Activated gamma-delta T cell treated with anti-CD3 and anti-CD28 coated beads, Interleukin-2, amount 50 U/mL, for 16 hours (primary cell): ENCODE measurements at places on chromosomes 13 and 19.

DNA sequence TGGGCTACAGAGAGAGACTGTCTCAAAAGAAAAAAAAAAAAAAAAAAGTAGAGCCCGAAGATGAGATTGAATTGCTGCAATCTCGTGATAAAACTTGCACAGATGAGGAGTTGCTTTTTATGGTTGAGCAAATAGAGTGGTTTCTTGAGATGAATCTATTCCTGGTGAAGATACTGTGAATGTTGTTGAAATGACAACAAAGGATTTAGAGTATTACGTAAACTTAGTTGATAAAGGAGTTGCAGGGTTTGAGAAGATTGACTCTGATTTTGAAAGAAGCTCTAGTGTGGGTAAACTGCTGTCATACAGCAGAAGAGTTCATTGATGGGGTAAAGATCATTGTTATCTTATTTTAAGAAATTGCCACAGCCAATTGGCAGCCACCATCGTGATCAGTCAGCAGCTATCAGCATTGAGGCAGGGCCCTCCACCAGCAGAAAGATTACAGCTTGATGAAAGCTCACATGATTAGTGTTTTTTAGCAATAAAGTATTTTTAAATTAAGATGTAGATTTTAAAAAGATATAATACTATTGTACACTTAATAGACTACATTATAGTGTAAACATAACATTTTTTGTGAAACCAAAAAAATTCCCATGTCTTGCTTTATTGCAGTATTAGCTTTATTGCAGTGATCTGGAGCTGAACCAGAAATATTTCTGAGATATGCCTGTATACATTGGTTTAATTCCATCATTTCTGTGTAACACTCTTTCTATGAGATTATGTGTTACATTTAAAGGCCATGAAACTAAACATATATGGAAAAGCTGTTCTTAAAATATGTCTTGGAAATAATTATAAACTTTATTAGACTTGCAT lies 43.1 kb downstream of the ZMYM2 start:
- no peak for DNase-seq

DNA sequence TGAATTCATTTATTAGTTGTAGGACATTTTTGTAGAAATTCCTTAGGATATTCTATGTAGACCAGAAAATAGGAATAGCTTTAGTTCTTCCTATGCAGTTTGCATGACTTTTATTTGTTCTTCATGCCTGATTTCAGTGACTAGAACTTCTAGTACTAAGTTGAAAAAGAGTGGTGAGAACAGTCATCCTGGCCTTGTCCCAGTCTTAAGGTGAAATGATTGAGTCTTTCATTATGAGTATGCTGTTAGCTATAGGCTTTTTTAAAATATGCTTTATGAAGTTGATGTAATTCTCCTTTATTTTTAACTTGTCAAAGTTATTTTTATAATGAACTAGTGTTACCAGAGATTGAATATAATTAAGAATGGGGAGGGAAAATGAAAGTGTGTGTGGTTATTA lies 690.1 kb upstream of the KLHL1 start:
- DNase-seq: no peak

DNA sequence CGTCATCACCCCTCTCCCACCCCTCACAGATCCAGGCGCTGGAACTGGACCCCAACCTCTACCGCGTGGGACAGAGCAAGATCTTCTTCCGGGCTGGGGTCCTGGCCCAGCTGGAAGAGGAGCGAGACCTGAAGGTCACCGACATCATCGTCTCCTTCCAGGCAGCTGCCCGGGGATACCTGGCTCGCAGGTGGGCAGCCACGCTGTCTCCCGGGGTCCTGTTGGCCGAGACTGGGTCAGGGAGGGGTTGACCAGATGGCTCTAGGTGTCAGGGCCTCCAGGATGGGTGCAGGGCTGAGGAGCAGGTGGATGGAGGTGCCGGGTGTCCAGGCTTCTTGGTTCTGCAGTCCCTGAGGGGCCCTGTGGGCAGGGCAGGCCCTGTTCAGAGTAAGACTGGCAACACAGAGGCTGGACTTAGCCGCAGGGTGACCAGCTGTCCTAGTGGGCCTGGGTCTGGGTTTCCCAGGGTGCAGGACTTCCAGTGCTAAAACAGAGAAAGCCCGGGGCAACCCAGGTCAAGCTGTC lies 58.1 kb downstream of the MYH14 start:
- no peak for DNase-seq

GRCh38 chr19:6056282-6056741 lies 54.0 kb downstream of the RFX2 start:
- DNase-seq: no peak

DNA sequence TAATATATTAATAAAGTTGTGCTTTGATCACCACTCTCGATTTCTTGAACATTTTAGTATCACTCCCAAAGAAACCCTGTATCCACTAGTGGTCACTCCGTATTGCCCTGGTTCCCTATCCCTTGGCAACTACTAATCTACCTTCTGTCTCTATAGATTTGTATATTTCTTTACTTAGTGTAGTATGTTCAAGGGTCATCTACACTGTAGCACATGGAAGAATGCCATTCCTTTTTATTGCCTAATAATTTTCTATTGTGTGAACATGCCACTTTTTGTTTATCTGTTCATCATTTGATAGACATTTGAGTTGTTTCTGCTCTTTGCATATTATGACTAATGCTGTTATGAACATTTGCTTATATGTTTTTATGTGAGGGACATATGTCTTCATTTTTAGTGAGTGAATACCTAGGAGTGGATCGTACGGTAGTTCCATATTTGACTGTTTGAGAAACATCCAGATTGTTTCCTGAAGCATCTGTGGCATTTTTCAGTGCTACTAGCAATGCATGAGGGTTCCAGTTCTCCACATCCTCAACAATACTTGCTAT lies 254.0 kb downstream of the GPC6 start:
- DNase-seq: no peak

- no peak for DNase-seq
These were observed 605.3 kb upstream of the SPRY2 start for GRCh38 chr13:80946008-80946802.

DNA sequence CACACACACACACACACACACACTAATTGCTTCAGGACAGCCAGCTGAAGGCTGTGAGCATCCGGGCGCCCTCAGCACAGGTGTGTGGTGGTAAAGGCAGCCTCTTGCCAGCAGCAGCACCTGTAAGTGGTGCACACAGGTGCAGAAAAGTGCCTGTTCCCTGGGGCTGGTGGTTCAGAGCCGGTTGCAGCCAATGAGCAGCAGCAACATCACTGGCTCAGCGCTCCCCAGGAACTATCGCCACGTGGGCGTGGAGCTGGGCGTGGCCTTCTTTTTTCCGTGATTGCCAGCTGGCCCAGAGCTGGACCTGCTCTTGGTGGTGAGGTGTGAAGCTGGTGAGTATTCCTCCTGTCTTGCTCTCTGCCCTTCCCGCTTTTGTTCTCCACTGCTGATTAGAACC lies at the start of gene NLRP5:
NLRP5 (plus strand) TSS at position 289 of the 400 bp plus-strand sequence.
- no peak for DNase-seq

DNA sequence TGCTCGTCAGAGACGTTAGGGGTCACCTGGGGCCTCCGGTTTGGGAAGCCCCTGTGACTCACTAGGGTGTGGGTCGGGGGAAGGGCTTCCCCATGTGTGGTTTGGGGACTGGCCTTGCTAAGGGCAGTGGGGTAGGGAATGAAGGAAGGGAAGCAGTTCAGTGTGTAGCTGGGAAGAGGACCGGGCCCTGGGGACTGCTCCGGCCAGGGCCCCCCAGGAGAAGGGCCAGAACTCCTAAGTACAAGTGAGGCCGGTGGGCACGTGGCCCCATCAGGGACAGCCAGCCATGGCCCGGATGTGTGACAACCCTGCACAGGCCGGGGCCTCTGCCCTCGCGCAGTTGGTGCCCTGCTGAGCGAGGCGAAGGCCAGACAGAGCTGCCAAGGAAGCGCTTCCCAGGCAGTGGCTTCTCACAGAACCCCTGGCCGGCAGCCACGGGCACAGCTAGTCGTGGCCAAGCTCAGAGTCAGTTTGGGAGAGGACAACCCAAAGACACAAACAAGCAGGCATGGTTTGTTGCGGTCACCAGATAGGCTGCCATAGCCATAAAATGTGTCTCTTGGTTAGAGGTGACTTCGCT lies 25.7 kb downstream of the TEX29 start:
- no peak for DNase-seq

- no peak for DNase-seq
These were observed 4.3 kb upstream of the C19orf25 start for GRCh38 chr19:1483131-1483978.

GRCh38 chr13:31008400-31009115 lies 76.1 kb downstream of the TEX26 start:
- DNase-seq: no peak

DNA sequence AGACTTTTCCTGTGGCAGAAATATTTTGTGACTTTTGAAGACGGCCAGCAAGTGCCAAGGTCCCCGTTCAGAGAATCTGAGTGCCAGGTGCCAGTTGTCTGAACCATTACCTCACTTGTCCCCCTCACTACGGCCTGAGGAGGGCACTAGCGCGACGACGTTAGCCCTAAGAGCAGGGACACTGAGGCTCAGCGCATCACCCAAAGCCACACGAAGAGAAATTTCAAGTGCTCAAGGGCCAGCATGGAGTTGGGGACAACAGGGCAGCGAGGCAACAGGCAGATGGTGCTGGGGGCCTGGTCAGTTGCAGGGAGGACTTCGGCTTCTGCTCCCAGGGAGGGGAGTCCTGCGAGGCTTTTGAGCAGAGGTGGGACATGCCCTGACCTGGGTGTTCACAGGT lies 9.5 kb upstream of the TYK2 start:
- no peak for DNase-seq

DNA sequence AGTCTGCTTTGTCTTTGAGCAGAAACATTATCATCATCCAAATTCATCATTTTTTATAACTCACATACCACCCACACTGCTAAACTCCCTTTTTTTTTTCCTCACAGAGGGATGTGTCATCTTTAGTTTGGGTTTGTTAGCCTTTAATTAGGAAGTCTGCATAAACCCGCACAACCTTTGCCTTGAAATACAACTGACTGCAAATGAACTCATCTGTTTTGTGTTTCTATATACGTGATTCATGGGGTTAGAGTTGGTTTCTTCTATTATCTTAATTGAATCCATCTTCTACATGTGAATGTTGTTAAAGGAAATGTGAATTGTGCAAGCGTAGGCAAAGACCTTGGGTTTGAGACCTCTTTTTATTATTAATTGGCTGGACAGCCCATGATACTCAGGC lies 102.7 kb downstream of the SLAIN1 start:
- DNase-seq: no peak

DNA sequence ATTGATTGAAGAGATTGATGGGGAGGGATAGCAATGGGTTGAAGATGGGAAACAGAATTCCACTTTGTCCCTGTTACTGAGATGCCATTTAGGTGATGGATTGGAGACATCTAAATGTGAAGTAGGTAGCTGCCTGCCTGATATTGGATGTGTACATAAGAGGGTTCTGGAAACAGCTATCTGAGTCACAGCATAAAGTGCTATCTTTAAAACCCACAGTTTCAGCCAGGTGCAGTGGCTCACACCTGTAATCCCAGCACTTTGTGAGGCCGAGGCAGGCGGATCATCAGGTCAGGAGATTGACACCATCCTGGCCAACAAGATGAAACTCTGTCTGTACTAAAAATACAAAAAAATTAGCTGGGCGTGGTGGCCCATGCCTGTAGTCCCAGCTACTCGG lies 72.6 kb downstream of the DNAJC3 start:
- no peak for DNase-seq

DNA sequence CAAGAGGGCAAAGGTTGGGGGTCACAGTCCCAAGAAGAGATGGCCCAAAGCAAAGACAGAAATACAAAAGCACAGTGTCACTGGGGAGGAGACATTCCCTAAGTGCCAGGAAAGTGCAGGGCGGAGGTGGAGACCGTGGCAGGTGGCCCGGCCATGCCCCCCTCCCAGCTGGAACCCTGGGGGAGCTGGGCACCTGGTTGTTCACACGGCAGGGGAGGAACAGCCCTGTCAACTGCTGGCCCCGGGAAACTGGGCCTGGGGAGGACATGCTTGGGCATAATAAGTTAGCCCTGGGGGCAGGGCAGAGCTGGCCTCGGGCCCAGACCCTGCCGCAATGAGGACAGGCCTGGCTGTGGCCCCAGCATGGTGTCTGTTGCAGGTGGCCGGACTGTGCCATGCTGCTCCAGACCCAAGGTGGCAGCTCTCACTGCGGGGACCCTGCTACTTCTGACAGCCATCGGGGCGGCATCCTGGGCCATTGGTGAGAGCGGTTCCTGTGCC lies 7.4 kb downstream of the HPN start:
- no peak for DNase-seq

- DNase-seq: no peak
These were observed 9.5 kb downstream of the NECTIN2 start for GRCh38 chr19:44855606-44856005.

DNA sequence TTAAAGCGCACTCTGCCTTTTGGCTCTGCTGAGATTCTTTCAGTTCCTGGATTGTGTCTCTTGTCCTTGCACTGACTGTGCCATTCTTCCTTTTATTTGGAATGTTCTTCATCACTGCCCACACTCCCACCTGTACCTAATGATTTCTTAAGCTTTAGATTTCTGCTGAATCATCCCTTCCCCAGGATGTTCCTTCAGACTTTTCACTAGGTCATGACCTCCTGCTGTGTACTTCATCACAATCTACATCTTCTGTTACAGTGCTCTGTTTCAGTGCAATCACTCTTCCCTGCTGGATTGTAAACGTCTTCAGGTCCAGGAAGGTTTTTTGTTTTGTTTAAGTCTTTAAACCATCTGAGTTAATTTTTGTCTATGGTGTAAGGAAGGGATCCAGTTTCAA lies 281.0 kb downstream of the ATP8A2 start:
- no peak for DNase-seq

- DNase-seq: peak; percentile 14
These were observed 4.0 kb downstream of the MAG start for GRCh38 chr19:35295792-35296462.

- no peak for DNase-seq
These were observed 246.4 kb downstream of the GPC5 start for GRCh38 chr13:91644806-91645205.

DNA sequence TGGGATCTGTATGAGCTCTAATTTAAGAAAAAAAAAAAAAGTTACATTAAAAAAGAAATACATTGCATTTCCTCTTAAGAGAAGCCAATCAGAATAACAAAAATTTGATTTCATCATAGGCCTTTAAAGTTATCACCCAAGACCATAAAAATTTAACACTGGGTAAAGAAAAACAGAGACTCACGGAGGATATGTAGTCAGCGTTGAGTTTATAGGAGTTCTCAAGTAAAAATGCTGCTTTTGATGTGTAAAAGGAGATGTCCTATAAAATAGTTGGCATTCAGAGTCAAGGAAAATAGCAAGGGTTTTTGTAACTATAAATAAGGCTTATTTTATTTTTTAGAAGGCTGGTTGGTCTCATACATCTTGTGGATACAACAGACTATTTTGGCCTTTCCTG lies 191.1 kb downstream of the EFNB2 start:
- no peak for DNase-seq

GRCh38 chr13:80611310-80611709 lies 270.4 kb upstream of the SPRY2 start:
- DNase-seq: no peak

DNA sequence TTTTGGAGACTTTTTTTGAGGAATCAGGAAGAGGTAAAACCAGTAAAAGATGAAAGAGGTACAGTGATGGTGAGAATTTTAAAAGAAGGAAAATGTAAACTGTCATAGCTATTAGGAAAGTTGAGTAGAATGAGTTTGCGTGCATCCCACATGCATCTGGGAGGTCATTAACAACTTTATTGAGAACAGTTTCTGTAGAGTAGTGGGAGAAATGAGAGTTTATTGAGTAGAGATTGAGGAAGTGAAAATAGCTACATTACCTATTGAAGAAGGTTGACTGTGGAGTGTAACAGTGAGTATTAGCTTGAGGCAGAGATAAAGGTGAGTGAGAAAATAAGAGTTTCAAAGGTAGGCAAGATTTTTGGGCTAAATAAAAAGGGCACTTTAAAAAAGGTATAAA lies 38.7 kb downstream of the BRCA2 start:
- DNase-seq: no peak
